ENCODE measurements at places on chromosomes 12 and 14.

DNA sequence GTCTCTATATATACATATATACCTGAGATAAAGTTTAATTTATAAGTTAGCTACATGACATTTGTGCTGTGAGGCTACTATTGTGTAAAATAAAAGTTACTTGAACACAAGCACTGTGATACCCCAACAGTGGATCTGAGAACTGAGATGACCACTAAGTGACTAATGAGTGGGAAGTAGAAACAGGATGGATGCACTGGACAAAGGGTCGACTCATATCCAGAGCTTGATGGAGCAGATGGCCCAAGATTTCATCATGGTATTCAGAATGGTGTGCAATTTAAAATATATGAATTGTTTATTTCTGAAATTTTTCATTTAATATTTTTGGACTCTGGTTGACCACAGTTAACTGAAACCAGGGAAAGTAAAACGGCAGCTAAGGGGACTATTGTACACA lies 908.6 kb upstream of the MDGA2 start:
- DNase-seq, result no peak

GRCh38 chr14:89652352-89652751 lies 235.3 kb upstream of the FOXN3 start:
- no peak for DNase-seq

- DNase-seq, result no peak
Observed at GRCh38 chr14:76834241-76834661, 8.0 kb downstream of the LRRC74A start.

DNA sequence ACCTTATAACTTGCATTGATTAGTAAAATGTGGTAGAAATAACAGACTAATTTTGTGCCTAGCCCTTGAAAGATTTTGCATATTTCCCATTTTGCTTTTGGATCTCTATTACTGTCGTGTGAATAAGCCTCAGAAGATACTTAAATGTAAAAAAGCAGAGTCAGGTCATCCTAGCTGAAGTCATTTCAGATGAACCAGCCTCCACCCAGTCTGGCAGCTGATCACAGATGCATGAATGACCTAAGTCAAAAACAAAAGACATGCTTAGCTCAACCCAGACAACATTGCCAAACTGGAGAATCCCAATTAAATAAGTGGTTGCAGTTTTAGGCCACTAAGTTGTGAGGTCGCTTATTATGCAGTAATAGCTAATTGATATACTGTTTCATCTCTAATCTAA lies 349.9 kb downstream of the C12orf50 start:
- DNase-seq, result no peak

DNA sequence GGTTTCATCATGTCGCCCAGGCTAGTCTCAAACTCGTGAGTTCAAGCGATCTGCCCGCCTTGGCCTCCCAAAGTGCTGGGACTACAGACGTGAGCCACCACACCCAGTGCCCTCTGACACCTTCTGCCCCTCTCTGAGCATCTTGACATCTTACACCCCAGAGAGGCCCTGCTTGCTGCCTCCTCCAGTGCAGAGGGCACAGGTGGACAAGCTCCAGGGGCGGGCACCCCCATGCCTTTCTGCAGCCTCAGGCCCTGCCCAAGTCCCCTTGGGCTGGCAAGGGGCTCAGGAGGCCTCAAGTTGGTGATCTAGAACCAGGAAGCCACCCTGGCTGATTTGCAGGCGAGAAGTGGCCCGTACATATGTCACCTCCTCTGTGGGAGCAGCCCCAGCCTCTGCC lies 11.2 kb upstream of the SH2B3 start:
- DNase-seq, result no peak

DNA sequence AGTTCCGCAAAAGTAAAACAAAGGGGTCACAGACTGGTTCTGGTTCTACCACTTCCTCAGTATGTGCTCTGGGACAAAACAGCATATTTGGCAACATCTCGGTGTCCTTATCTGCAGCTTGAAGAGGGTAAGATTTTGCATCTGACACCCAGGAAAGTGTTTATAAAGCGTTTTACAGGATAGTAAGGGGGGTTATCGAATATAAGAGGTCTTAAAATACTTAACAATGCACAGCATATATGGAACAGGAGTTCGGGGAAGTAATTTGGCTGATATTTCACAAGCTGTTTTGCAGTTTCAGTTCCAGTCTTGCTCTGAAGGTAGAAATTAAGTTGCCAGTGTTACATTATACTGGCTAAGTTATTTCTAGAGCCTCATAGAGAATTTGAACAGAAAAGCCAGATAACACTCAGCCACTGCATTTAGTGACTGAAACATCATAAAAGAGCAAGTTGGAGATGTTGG lies 904 bp upstream of the MAP4K5 start:
- no peak for DNase-seq

DNA sequence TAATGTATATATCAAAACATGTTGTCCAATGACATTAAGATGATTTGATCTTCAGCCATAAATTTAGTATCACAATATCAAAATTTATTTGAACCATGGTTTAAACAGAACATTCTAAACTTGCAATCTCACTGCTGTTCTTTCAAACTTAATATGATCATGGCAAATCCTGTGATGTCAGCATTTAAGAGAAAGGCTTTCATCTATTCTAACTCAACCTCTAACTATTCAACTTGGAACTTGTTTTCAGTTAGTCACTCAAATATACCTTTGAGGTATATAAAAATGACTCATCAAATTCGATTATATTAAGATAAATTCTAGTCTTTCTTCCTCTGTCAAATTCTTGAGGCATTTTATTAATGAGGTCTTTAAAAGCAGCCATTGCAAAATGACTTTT lies 747.0 kb upstream of the FLRT2 start:
- DNase-seq, result no peak

- DNase-seq, result peak; percentile 54
Observed at GRCh38 chr14:74502236-74503019, 8.9 kb downstream of the ISCA2 start.

DNA sequence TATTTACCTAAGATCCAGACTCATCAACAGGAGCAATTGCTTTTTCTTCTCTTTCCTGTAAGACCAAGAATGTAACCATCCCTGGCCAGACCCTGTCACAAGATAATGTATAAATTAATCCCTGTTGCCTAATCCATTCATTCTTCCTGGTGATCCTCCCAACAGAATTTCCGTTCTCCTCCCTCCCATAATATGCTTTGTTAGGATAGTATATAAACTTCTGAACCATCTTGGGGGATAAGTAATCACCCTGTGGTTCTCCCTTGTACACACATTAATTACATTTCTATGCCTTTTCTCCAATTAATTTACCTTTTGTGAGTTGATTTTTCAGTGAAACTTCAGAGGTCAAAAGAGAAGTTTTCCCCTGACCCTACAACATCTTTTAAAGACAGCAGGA lies 76.2 kb upstream of the RASSF8 start:
- no peak for DNase-seq

- DNase-seq, result no peak
Observed at GRCh38 chr14:104353221-104353920, 215.0 kb downstream of the KIF26A start.

DNA sequence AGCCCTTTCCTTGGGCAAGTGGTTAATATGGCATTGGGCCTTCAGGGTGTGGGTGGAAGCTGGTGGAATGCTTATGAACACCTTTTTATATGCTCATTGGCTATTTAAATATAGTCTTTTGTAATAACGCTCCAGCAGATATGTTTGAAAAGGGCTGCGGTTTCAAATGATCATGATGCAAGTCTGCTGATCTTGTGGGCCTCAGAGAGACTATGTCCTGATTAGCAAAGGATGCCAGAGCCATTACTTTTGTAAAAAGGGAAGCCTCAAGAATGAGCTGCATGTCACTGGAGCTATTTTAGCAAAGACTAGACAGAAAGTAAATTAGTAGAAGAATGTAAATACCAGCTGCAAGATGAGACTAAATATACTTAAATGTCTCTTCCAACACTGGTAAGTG lies 200.5 kb downstream of the GXYLT1 start:
- no peak for DNase-seq

DNA sequence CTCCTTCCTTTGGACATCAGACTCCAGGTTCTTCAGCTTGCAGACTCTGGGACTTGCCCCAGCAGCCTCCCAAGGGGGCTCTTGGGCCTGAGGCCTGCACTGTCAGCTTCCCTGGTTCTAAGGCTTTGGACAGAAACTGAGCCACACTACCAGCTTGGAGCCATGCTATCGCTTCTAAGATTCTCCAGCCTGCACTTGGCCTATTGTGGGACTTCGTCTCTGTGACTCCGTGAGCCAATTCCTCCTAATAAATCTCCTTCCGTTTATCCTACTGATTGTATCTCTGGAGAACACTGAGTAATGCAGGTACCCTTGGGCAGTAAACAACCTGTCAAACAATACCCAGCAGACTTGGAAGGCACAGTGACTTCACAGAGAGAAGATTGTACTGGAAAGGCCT lies 24.9 kb upstream of the RHOJ start:
- no peak for DNase-seq

DNA sequence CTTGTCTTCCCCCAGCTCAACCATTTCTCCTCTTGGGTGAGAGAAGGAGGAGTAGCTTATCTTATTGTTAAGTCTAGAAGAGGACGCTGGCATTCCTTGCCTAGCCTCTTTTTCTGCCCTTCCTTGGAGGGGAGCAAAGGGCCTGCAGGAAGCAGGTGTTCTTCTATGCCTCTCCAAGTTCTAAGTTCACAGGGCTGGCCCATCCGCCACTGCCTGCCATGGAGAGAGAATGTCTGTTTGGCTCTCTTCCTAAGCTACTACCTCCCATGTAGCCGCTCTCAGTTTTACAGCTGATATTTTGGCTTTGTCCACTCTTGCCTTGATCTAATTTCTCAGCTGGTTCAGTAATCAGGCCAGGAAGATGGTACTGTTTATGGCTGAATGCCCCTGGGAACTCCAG lies 201.2 kb downstream of the NTF3 start:
- no peak for DNase-seq

DNA sequence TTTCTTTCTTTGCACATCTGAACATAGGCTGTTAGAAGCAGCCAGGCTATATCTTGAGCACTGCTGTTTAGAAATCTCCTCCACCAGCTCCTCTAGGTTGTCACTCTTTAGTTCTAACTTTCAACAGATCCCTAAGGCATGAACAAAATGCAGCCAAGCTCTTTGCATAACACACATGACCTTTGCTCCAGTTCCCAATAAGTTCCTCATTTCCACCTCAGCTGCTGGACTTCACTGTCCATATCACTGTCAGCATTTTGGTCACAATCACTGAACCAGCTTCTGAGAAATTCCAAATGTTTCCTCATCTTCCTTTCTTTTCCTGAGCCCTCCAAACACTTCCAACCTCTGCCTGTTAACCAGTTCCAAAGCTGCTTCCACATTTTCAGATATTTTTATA lies 27.6 kb upstream of the C14orf132 start:
- no peak for DNase-seq

DNA sequence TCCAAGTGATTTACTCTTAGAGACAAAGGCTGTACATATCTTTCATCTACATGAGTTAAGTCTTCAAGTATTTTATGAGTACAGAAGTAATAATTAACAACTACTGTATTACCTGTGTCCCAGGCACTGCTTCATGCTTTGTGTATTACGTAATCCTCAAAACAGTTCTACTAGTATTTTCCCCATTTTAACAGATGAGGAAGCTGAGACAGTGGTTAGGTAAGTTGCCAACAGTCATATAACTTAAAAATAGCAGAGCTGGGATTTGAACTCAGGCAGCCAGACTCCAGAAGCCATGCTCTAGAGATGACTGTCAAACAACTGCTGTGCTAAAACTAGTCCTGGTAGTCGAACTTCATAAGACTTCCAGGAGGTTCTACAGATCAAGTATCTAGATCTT lies 10.7 kb downstream of the TRMT5 start:
- peak; percentile 30 for DNase-seq

GRCh38 chr12:3712209-3712992 lies 40.5 kb downstream of the CRACR2A start:
- no peak for DNase-seq

DNA sequence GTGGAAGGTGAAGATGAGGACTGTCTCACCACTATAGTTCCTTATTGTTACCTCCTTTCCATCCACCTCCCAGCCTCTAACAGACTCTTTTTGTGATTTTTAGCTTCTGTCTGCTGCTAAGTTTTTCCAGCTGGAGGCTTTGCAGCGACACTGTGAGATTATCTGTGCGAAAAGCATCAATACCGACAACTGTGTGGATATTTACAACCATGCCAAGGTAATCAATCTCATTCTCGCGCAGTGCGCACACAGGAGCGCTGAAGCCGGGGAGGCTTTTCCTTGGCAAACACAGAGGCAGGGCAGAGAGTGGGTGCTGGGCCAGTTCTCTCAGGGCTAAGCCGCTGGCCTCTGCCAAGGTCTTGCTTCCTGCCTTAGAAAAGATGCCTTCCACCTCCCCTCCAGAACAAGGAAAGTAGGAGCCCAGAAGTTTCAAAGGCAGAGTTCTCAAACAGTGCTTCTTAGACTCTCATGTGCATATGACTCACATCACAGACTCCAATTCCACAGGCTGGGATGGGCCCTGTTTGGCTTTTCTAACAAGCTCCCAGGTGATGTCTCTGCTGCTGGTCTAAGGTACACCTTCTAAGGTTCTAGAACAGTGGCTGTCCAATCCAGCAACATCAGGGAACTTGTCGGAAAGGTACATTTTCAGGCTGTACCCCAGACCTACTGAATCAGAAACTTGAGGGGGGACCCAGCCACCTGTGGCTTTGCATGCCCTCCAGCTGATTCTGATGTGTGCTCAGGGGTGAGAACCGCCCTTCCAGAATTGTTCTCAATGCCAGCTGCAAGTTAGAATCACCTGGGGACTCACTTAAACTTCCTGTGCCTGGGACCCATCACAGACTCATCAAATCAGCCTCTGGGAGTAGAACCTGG lies 33.8 kb upstream of the PWP1 start:
- no peak for DNase-seq

DNA sequence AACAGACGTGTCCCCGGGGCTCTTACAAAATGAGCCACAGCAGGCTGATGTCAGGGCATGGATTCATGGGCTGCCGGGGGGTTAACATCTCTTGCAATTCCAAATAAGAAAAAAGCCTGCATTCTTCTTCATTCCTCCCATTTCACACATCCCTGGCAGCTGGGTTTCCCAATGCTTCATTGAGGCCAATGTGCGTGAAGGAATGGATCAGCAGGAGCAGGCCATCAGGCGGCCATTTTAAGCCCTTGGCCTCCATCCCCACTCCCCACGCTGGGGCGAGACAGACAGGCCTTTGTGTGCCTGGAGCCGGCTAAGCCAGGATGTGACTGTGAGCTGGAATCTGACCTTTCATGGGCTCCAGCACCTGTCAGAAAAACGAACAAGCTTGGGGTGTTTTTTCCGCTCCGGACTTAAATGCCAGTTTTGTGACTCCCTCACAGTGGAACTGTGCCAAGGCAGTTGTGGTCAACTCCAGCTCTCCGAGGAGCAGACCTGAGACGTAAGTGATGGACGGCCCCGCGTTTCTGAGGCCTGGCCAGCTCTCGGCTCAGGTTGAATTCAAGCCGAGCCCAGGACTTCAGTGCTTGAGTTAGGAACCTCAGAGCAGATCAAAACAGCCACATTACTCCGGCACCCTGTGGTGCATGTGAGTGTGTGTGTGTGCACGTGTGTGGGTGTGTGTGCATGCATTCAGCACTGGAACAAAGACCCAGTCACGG lies 133.1 kb downstream of the TMEM30B start:
- no peak for DNase-seq
